Activated CD8-positive, alpha-beta memory T cell treated with anti-CD3 and anti-CD28 coated beads for 1 hour (primary cell): ENCODE measurements at places on chromosomes 2 and 18.

- DNase-seq, result no peak
These were observed 104.7 kb downstream of the GPR39 start for GRCh38 chr2:132521341-132521740.

DNA sequence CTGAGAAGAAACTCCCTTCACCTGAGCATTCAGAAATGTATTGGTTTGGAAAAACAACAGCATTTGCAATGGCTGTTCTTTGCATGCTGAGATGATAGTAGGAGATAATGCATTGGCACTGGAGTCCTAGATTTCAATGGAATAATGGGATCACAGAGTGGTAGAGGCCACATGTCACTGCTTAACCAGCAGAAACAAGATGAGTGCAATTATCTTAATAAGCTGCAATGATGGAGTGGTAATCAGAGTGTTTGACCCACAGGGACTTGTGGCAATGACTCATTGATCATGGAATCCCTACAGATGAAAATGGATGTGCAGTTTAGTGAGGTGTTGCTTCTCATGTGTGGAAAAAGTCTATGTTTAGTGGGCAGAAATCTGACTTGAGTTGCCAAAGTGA, 218.8 kb upstream of the ZEB2 start:
- DNase-seq, result no peak

DNA sequence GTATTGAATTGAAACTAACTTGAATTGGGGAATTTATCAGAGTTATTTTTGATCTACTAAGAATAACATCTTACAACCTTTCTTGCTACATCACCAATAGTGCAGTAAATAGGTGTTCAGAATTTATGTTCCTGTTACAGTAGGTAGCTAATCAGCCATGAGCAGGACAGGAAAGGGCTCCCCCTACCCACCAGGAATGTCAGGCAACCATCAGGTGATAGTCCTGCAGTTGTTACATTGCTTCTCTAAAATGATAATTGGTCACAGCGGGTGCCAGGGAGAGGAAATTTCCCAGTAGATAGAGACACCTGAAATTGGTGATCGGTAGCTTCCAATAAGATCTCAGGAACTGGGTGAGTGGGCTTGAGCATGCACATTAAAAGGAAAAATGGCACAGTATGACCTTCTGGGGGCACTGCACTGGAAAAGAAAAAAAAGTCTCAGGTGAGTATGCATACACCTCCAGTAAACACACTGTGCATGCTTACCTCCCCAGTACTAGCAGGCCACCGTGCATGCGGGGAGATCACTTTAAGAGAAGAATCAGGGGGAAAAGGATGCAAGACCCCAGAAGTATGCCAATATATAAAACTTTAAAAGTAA, 1092.0 kb upstream of the LRRTM1 start:
- DNase-seq, result no peak

DNA sequence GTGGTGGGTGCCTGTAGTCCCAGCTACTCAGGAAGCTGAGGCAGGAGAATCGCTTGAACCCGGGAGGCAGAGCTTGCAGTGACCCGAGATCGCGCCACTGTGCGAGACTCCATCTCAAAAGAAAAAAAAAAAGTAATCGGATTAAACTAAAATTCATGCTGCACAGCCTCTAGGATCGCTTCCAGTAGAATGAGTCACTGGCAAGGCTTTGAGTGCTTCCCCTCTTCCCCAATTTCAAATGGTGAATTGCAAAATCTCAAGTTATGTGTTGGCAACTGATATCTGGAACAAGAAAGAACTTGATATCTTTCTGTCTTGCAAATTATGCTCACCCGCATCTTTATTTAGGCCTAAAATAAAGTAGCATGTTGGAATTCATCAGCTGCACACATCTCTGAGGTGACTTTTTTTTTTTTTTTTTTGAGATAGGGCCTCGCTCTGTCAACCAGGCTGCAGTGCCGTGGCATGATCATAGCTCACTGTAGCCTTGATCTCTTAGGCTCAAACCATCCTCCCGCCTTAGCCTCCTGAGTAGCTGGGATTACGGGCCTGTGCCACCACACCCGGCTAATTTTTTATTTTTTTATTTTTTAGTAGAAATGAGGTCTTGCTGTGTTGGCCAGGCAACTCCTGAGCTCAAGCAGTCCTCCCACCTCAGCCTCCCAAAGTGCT, 12.7 kb downstream of the TTC39C start:
- DNase-seq, result no peak

DNA sequence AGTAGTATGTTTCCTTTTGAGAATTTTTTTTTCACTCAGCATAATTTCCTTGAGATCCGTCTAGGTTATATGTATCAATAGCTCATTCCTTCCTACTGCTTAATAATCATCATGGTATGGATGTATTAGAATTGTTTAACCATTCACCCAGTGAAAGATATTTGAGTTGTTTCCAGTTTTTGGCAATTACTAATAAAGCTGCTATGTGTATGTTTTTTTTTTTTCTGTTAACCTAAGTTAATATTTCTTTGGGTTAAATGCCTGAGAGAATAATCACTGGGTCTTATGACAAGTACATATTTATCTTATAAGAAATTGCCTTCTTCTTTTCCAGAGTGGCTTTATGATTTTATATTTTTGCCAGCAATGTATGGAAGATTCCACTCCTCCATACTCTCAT, 96.4 kb upstream of the ST6GAL2 start:
- no peak for DNase-seq

GRCh38 chr2:236341721-236342120, 77.5 kb upstream of the ASB18 start:
- DNase-seq, result no peak

- DNase-seq, result no peak
These were observed 124.5 kb upstream of the SH3BP4 start for GRCh38 chr2:234827096-234827860.

- no peak for DNase-seq
These were observed 79.6 kb downstream of the MMADHC start for GRCh38 chr2:149507974-149508373.

DNA sequence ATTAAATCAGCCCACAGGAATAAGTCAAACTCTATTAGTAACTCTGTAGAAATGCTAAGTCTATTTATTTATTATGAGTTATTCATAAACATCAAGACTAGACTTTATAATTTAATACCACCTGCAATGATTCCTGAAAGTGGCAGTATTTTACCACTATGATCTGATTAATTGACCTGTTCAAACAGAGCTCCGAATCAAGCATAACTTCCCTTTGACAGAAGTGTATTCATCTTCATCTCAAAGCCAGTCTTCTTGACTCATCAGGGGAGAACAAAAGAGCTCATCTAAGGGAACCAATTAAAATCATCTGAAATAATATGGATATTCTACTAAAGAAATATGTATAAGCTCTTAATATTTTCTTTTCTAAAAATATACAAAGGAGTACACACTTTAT, 122.3 kb downstream of the MBD2 start:
- no peak for DNase-seq
